ENCODE measurements at places on chromosomes 13 and 19. TPM values are rescaled to one million over a fixed set of nuclear protein-coding genes. Genes with fewer than 3 reads are reported as not detected.

DNA sequence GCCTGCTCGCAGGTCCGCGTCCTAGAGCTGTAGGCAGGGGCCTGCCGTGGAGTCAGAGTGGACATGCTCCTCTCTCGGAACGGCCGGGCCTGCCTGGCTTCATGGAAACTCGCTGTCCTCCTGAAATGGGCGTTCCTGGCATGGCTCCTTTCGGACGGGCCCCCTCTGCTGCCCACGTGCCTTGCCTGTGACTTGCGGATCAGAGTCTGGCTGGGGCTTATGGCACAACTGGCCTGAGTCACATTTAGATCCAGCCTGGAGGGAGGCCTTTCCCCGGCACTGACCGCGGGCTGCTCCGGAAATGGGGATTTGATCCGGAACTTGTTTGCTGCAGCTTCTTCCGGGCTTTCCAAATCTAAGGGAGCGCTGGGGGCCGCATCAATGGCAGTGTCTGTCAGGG lies 28.1 kb downstream of the THSD1 start:
- no peak for DNase-seq

- no peak for DNase-seq
Measured at GRCh38 chr13:111505175-111505777, 184.8 kb downstream of the TEX29 start.

SCN1B gene
- 8.7 TPM for total RNA-seq

WASF3 gene
- total RNA-seq = 27.9 TPM

GRCh38 chr13:100815476-100816046 lies 141.0 kb upstream of the TMTC4 start:
- no peak for DNase-seq

DNA sequence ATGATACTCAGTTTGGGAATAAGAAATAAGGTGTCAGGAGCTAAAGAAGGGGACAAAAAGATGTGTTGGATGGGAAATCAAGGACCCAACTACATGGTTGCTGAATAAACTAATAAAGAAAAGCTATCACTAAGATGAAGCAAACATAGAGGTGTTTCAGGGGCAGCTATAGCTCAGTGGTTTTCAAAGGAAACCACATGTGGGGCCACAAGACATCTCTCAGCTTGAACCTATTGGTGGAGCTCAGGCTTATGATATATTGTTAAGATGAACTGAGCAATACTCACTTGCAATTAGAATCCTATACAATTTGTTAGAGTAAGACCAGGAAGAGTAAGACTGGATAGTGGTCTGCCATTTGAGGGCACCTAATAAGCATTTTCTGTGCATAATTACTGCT lies 45.1 kb upstream of the SPRY2 start:
- DNase-seq = no peak

- DNase-seq = peak; percentile 85
Measured at GRCh38 chr19:44757735-44758505, 9.4 kb downstream of the BCL3 start.

DPY19L3 gene
- total RNA-seq = 36.1 TPM

DNA sequence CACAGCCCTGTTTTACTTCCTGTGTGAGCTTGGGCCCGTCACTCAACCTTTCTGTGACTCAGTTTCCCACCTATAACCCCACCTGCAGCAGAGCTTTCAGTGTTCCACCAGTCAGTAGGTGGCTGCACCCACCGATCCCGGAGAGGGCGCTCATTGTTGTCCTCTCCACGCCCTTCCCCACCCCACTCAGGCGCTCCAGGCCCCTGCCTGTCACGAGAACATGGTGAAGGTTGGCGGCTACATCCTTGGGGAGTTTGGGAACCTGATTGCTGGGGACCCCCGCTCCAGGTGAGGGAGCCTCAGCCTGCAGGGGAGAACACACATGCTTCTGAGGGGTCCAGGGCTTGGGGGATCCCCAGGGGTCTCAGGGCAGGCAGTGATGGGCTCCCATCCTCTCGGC lies 12.3 kb downstream of the FUZ start:
- no peak for DNase-seq

- DNase-seq = no peak
Measured at GRCh38 chr13:51057001-51057400, 54.1 kb downstream of the C13orf42 start.

- peak; percentile 92 for DNase-seq
Measured at GRCh38 chr19:12801466-12802266, at the start of the genes PRDX2 and THSD8. PRDX2 (minus strand) TSS chr19:12801800; CDS start chr19:12801261, 539 bp downstream. THSD8 (plus strand) TSS chr19:12802069; CDS start chr19:12802072, 3 bp downstream.

DNA sequence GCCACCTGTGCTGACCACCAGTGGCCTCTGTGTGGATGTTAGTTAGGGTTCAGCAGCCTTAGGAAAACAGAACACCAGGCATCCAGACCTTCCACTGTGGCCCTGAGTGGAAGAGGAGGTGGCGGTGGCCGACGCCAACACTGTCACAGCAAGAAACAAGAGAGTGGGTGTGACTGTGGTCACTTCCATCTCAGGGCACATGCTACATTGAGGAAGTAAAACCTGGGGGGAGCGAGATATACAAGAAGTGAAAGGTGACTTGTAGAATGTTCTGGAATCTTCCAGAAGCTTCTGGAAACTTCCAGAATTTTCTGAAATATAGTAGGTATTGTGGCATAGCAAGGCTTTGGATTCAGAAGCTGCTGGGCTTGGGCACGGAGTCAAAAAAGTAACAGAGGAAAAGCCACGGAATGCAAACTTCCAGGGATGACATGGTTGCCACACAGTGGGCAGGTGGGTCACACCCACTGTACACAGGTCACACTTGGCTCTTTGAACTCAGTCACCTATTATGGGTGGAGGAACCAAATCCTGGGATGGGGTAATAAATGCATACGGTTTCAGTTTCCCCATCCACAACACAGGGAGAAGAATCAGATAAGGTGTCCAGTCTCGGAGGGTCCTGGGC lies 24.3 kb downstream of the GNG7 start:
- DNase-seq = no peak

C13orf42 gene
- total RNA-seq = not detected

GRCh38 chr13:95564091-95564490 lies 11.6 kb downstream of the CLDN10 start:
- no peak for DNase-seq

DNA sequence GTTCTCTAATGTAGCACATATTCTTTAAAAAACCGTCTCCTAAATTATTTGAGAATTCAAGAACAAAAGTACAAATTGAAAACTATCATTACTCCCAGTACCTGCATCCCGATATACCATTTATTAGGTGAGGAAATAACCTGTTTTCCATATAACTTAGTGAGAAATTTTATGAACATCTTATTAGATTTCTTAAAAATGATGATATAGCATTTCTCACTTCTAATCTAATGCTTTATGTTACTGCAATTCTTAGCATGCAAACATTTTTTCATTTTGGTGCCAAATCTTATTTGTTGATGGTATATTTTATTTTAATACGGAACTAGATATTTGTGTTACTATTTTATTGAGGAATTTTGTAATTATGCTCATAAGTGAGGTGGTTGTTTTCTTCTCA lies 1321.3 kb upstream of the SLC10A2 start:
- no peak for DNase-seq

- no peak for DNase-seq
Measured at GRCh38 chr13:99375738-99376080, 68.5 kb upstream of the GPR183 start.

DNA sequence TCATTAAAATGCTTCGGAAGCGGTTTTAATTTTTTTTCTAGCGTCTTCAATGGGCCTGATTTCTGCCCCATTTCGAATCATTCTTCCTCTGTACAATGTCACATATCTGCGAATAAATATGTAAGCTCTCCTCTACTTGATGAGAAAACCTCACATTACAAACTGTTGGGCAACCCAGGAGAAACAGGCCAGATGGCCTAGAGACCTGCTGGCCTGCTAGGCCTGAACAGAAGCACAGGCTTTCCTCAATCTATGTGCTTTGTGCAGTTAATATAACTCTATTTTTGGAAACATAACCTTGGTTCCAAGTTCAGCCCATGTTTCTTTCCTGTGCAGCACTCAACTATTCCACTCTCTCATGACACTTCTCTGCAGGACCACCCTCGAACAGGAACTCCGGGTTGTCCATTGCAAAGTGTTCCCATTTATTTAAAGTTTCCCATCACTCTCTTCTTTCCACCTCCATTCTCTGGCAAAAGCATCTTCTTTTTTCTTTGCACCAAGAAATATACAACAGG lies 42.0 kb downstream of the DCLK1 start:
- DNase-seq = no peak

DNA sequence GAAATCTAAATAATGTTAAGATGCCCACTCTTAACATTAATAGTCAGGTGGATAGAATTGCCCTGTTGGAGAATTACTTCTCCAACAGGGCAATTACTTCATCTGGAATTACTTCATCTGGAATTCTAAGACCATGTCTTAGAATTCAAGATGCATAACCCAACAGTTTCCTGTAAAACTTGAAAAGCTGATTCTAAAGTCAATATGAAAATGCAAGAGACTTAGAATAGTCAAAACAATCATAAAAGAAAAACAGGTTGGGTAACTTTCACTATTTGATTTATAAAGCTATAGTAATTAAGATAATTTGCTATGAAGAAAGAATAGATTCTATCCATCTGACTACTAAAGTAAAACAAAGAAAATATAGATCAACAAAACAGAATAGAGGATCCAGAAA lies 75.2 kb downstream of the ABCC4 start:
- DNase-seq = no peak

DNA sequence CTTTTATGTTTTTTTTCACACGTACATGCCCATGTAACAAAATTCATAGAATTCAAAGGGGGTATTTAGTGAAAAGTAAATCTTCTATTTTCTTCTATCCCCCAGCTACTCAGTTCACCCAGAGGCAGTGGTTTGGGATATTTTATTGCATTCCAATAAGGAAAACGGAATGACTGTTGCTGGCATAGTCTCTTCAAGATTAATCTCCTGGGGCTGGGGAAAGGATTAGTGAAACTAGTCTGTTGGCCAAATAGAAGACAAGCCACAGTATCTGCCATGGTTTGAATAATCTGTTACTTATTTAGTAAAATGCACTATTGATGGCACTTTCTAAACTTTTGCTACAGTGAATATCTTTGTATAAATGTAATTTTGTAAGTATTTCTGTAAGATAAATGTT lies 122.0 kb downstream of the NDFIP2 start:
- DNase-seq = no peak

Data from upper lobe of right lung (tissue), 1 donor.